ENCODE measurements at places on chromosomes 3 and 15. TPM values are rescaled to one million over a fixed set of nuclear protein-coding genes. Genes with fewer than 3 reads are reported as not detected.

DNA sequence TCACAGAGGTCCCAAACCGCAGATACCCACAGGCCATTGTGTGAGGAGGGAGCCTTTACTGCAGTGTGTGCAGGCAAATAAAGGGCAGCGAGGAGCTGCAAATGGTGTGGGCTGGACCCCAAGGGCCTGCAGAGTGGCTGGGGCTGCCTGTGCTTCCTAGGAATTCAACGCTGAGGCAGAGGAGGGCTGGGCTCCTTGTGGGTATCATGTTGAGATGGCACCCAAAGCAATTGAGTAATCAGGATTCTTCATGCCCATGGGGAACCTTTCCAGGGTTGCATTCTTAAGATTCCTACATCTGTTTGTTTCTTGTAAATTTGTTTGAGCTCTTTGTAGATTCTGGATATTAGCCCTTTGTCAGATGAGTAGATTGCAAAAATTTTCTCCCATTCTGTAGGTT, 85.4 kb upstream of the LIPC start:
- H3K4me1 ChIP-seq: no peaks in the 10 kb centered on the region
- H3K36me3 ChIP-seq: no peaks in the 10 kb centered on the region
- H3K4me3 ChIP-seq: no peak overlapping the region

Gene SLC22A14
- not detected for total RNA-seq

Gene CPA3
- total RNA-seq: 1.4 TPM

DNA sequence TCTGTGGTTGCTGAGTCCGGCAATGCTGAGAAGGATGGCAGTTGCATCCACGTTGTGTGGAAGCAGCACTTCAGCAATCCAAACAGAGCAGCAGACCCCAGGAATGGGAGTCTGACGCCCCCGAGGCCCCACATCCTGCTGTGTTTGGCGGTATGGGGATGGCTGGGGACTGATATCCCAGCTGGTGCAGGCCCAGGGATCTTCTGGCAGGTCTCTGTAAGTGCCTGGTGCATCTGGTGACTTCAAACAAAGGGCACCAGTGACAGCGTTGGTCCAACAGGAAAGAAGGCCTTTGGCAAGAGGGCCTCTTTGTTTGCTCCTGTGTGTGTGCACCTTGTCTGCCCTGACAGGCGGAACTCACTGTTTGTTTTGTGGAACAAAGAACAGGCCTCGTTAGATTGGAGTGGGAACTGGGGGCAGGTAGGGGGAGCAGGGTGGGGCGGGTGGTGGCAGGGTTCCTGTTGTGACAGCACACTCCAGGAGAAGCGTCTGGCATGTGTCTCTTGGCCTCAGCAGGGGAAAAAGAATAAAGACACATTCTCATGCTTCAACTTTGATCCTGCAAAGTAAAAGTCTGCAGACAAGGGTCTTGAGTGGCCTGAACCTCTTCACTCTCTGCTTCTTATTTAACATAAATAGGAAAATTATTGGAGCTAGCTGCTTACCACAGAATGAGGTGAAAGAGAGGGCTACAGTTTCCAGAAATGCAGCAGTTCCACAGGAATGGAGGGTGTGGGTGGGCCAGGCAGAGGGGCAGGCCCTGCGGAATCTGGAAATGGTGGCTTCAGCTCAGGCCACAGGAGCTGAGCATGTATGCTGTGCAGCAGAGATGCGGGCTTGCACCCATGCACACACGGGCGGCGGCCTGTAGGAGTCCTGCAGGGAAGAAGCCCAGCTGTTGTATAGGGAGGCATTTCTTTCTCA, 94.5 kb upstream of the MYZAP start:
- no peaks in the 10 kb centered on the region for H3K36me3 ChIP-seq
- H3K27ac ChIP-seq: peak overlapping the region; percentile 60
- peaks cover 40% of the 10 kb centered on the region for H3K4me1 ChIP-seq
- DNase-seq: no peak
- no peaks in the 10 kb centered on the region for H3K27me3 ChIP-seq

All from left ventricle myocardium inferior (tissue), 1 donor.